ENCODE measurements at places on chromosomes 1 and 21. TPM values are rescaled to one million over a fixed set of nuclear protein-coding genes. Genes with fewer than 3 reads are reported as not detected.

DNA sequence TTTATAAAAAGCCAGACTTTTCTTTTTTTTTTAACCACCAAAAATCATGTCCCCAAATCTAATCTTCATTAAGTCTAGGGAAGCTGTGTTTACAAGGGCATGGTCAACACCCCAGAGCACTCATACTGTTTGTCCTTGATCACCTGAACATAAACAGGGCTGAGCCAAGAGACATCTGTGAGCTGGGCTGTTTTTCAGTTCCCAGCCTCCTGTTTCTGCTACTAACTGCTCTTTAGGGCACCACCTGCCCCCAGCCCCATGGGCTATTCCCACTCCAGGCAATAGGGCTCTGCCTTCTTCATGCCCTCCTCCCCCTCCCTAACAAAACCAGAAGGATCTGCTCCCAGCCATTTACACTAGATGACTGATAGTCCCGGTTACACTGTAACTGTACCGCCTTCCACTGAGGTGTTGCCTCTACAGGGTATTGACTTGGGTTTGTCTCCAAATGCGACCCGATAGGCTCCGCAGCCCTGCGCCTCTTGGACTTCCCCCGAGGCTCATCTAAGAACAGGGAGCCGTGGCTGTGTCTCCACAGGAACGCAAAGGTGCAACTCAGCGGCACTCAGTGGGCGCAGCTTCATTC is 11.7 kb upstream of the SLC26A9 start:
- DNase-seq: no peak

Gene BNIPL
- total RNA-seq: 3.8 TPM

- DNase-seq: peak; percentile 94
Observed at GRCh38 chr1:27527890-27528817, 38.2 kb upstream of the WASF2 start.

- DNase-seq: no peak
Observed at GRCh38 chr21:8990326-8991087, 1530.9 kb upstream of the TPTE start.

DNA sequence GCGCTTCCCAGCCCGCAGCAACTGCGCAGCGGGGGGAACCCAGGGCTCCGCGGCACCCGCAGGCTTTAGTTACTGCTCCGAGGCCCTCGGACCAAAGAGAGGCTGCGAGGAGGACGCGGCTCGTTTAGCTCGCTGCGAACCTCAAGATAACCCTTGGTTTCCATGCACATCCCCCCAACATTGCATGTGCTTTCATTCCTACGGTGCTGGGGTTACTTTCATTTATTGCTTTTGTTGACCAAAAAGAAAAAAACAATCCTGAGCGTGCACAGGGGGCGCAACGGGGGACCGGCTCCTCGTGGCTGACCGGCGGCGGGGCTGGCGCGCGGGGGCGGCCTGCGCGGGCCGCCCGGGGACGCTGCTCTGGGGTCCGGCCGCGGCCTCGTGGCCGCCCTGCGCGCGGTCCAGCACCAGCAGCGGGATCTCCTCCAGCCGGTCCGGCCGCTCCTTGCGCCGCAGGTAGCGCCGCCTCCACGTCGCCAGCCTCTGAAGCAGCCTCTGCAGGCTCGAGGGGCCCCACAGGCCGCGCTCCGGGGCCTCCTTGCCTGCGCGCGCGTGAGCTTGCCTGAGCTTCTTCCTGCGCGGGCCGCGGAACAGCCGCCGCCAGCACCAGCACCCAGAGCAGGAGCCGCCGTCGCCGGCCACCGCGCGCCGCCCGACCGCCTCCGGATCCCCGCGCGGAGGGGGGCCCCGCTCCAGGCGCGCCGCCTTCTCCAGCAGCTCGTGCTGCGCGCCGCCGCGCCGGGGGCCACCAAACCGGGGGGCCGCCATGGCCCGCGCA is 77.4 kb downstream of the DESI2 start:
- peak; percentile 59 for DNase-seq

DNA sequence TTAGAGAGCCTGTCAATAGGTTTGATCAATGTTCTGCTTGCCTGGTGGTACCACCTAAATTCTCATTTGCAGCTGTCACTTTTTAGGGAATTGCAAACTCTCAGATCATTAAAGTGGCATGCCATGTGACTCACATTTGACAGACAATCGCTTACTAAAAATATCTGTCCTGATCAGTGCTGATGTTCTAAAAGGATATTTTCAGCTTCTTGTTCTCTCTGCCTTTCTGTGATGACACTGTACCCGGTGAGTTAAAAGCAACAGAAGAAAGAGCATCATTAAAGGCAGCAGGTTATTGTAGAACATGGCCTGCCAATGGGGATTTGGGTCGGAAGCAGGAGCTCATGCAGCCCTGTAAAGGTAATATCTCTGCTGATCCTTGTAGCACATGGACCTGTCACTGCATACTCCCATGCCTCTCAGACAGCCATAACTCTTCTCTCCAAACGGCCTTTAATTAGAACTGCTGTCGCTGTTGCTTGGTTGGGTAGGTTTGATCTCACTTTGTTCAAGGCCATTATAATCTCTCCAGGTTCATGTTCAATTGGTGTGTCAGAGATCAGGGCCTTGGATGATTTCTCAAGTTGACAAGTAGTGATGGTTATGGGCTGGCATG is 441.3 kb upstream of the DEPDC1 start:
- DNase-seq: no peak

- no peak for DNase-seq
Observed at GRCh38 chr1:235450433-235450832, 53.8 kb downstream of the B3GALNT2 start.

DNA sequence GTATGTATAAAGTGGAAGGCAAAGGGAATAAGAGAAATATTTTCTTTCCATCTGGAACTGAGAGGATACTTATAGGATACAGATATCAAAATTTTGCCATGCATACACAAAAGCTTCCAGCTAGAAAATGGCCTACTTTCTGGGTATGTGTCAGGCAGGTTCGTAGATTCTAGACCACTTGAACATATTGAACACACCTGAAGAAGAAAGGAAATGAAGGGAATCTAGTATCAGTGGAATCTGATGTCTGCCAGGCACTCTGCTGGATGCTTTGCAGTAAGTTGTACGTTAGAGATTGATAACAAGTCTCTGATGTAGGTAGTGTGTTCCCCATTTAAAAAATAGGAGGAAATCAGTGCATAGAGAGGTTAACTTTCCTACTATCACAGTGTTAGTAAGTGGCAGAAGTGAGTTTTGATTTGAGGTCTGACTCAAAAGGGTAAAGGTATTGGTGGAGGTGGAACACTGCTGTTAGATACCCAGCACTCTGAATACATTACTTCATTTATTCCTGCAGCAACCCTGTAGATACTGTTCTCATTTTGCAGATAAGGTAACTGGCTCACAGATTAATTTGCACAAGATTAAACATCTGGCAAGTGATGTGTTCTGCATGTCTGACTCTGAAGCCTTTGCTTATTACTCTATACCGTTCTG is 3.0 kb downstream of the CAMSAP2 start:
- no peak for DNase-seq

DNA sequence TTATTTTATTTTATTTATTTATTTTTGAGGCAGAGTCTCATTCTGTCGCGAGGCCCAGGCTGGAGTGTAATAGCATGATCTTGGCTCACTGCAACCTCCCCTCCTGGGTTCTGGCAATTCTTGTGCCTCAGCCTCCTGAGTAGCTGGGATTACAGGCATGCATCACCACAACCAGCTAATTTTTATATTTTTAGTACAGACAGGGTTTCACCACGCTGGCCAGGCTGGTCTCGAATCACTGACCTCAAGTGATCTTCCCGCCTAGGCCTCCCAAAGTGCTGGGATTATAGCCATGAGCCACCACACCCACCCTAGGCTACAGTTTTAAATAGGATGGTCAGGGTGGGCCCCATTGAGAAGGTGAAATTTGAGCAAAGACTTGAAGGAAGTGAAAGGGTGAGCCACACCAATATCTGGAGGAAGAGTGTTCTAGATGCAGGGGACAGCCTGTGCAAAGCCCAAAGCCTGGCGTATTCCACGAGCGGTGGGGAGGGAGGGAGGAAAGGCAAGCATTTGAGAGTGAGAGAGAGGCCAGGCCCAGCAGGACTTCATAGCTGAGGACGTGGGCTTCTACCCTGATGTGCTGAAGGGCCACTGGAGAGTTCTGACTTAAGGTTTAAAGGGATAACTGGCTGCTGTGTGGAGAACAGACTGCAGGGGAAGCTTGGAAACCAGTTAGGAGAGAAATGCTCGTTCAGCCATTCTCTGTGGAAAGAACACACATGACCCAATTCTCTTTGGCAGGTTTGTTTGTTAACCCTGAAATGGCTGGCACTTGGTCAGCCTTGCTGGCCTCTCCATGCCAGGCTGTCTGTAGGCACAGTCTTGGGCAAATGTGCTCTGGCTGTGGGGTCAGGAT is 62.6 kb upstream of the FAM20B start:
- no peak for DNase-seq

Data from hepatocyte (in vitro differentiated cells).